Mammary epithelial cell (primary cell): ENCODE measurements at places on chromosomes 16 and 17. TPM values are rescaled to one million over a fixed set of nuclear protein-coding genes. Genes with fewer than 3 reads are reported as not detected.

SYNGR3 gene
- 0.33 TPM for polyA plus RNA-seq

DNAAF1 gene
- not detected for polyA plus RNA-seq

WNT9B gene
- polyA plus RNA-seq, result not detected

LRRC46 gene
- polyA plus RNA-seq, result 0.28 TPM
